ENCODE measurements at places on chromosomes 5 and 9.

DNA sequence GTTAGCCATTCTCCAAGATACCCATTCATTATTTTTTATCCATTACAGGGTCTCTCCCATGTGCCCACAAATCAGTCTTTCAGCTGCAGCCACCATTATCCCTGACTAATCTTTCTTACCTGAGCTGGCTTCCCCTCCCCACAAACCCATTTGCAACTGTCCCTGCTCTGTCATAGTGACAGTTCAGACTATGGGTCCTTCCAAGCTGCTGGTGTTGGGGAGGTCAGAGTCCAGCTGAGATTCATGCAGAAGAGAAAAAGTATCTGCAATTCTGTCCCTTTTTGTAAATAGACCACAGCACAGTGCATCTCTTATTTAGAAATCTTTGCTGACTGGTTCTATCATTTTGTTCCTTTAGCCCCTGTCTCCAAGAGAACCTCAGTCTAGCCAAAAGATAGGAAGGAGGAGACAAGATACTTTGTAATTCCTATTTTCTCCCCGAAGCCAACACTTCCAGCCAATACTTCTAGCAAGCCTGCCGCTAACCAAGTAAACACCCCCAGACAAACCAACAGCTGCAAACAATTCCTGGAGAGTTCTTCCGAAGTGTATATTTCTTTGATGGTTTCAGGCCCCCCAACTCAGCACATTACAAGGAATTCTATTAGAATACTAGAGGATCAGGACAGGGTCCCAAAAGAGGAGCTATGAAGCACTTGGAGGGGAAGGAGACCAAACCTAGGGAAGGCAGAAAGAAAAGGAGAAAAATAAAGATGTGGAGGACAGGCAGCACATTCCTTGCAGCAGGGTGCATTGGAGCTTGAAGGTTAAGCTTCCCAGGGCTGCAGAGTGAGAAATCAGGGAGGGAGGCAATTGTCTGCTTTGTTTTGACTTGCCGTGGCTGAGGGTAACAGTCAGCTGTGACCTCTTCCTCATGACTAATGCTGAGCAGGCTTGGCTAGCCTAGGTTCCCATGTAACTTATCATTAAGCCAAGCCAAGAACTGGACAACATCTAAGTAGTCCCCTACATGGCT, 148.5 kb downstream of the SGCD start:
- no peak for DNase-seq

DNA sequence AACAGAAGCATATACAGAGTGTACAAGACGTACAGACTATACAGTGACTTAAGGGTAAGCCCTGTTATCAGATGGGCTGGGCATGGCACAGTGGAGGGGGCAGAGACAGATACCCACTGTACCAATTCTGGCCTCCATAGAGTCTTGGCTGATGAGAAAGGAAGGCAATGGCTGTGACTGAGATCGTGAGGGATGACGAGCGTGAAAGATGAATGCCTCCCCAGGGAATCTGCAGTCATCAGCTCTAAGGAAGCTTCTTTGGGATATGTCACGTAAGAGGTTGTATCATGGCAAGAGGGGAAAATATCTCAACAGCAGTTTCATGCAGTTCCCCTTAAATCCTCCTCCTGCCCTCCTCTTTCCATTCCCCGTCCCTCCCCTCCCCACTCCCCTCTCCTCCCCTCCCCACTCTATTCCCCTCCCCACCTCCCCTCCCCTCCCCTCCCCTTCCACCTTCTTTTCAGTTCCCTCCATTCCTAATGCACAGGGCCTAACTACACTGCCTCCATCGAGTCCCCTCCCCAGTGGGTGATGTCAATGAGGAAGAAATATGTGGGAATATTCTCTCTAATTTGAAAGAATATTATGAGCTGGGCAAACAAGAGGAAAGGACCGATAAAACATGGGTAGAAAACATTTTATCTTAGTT, 226.4 kb upstream of the DAP start:
- DNase-seq = no peak

GRCh38 chr9:4464911-4465513, 25.3 kb upstream of the SLC1A1 start:
- DNase-seq = no peak

GRCh38 chr5:126633552-126633951, 32.8 kb downstream of the PHAX start:
- no peak for DNase-seq

GRCh38 chr5:56307714-56308333, 74.7 kb upstream of the ANKRD55 start:
- no peak for DNase-seq

- no peak for DNase-seq
These were observed 184.5 kb downstream of the TRIO start for GRCh38 chr5:14327624-14328023.

- DNase-seq = no peak
These were observed 301.6 kb downstream of the ISL1 start for GRCh38 chr5:51684794-51685355.

All from CD4-positive, alpha-beta T cell treated with Interleukin-17A for 4 hours (primary cell).